ENCODE measurements at places on chromosomes 11 and 22. TPM values are rescaled to one million over a fixed set of nuclear protein-coding genes. Genes with fewer than 3 reads are reported as not detected.

DNA sequence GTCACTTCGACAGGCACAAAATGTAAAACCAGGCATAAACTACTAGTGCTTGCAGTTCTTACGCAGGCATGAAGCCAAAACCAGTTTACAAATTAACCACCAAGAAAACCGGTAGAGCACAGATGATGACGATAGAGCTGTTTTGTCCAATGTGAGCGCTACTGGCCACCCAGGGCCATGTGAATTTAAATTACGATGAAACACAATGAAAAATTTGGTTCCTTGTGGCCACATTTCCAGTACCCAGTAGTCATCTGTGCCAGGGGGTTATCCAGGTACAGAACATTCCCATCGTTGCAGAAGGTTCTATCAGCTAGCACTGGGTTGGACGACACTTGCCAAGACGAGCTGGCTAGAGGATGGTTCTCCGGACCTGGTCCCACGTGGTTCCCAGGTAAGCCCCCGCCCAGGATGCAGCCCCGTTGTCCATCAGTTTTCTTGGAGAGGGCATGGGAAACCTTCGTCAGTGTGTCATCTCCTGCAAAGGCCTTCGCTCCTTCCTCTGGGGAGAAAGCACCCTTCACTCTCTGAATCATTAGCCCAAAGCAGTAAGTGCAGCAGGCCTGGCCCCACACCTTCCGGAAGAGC is 1.1 kb upstream of the CD81 start:
- DNase-seq = no peak

DNA sequence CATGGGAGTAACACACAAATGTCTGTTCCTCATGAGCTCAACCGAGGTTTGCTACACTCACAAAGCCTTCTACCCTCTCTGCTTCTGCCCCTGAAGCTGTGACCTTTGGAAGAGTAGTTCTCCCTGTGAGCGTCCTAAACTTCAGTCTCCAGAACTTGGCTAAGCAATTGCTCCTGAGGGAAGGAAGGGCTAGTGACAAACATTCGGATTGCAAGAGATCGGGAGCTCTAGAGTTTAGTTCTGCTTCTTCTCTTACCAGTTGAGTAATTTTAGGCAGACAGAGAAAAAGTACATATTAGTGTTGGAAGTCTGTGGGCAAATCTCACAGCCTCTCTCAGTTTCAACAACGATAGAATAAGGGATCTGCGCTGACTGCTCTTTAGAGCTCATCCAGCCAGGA is 27.3 kb upstream of the ELF5 start:
- DNase-seq = no peak

GRCh38 chr22:49204599-49205482 is 622.8 kb downstream of the BRD1 start:
- DNase-seq = peak; percentile 2

GRCh38 chr11:8787372-8787771 is 104.8 kb downstream of the RPL27A start:
- DNase-seq = peak; percentile 82

- DNase-seq = no peak
These were observed 589.5 kb downstream of the OPCML start for GRCh38 chr11:132942611-132943356.

GRCh38 chr11:17298302-17298701 is 21.8 kb downstream of the NUCB2 start:
- DNase-seq = no peak

DNA sequence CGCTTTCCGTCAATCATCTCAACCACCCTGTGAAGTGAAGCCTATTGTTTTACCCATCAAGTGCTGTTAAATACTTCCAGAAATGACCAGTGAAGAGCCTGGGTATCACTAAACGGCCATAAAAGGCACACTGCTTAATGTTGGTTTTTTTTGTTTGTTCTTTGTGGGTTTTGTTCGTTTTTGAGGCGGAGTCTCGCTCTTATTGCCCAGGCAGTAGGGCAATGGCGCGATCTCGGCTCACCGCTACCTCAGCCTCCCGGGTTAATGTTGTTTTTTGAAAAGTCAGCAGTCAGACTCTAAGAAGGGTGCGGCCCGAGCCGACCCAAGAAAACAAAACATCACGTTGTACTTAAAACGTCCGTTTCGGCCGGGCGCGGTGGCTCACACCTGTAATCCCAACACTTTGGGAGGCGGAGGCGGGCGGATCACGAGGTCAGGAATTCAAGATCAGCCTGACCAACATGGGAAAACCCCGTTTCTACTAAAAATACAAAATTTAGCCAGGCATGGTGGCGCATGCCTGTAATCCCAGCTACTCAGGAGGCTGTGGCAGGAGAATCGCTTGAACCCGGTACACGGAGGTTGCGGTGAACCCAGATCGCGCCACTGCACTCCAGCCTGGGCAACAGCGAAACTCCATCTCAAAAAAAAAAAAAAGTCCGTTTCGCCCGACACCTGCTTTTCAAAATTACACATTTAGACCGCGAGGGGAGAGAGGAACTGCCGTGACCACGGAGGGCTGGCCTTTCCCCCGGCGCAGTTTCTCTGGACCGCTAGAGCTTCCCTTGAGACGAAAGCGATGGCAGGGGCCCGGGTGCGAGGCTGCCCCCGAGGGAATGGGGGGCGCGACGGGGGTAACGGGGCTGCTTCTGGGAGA is 714 bp downstream of the CD59 start:
- no peak for DNase-seq

DNA sequence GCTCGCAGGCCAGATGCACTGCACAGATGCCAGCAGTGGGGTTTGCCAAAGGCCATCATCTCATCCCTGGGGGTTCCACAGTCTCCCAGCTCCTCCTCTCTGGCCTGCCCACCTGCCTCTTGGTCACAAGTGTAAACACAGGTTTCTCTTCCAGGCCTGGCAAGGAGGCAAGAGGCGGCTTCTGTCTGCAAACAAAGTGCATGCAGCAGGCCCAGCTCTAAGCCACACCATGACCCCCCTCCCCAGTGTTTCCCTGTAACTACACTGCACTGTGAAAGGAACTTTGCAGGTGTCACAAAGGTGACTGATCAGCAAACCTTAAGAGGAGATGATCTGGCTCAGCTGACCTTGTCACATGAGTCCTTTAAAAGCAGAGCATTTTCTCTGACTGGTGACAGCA is 26.2 kb upstream of the SHISAL1 start:
- no peak for DNase-seq

- DNase-seq = no peak
These were observed 20.4 kb downstream of the MAFF start for GRCh38 chr22:38221908-38222796.

- no peak for DNase-seq
These were observed 123.6 kb downstream of the ARL14EP start for GRCh38 chr11:30446520-30446919.

GRCh38 chr11:102279641-102280170 is 37.6 kb upstream of the BIRC3 start:
- peak; percentile 28 for DNase-seq

DNA sequence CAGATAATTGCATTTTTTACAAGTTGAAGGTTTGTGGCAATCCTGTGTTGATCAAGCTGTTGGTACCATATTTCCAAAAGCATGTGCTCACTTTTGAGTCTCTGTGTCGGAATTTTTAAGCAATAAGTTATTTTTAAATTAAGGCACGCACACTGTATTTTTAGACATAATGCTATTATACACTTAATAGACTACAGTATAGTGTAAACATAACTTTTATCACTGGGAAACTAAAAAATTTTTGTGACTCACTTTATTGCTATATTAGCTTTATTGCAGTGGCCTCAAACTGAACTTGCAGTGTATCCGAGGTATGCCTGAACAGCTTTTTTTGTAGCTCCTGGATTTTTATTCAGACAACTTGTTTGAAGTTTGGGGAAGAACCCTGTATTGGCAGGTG is 31.3 kb upstream of the RRM1 start:
- DNase-seq = no peak

- no peak for DNase-seq
These were observed 17.5 kb upstream of the SLC25A1 start for GRCh38 chr22:19195796-19196731.

- no peak for DNase-seq
These were observed 370.8 kb upstream of the C11orf87 start for GRCh38 chr11:109051200-109051599.

DNA sequence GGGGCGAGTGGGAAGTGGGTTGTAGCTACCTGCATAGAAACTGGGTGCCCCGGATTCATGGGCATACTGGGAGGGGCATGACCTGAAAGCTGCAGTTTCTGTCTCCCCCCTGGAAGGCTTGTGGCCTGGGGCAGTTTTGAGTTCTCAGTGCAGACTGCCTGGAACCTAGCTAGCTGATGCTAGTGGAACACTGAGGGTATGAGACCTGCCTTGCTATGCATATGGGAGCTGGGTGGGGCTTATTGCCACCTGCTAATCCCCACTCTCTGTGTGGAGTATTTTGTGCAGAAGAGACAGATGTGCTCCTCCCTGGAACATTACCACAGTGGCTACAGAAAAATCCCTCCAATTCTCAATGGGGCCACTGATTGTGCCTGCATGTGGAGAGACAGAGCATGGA is 11.7 kb upstream of the OR56B4 start:
- no peak for DNase-seq

- DNase-seq = no peak
These were observed 122.9 kb upstream of the HSD17B12 start for GRCh38 chr11:43557553-43558110.

- DNase-seq = no peak
These were observed 1033.2 kb downstream of the TBC1D22A start for GRCh38 chr22:47795477-47796127.

GRCh38 chr11:130535520-130535919 is 87.1 kb downstream of the ADAMTS15 start:
- no peak for DNase-seq

GRCh38 chr11:45382133-45382878 is 96.2 kb upstream of the SYT13 start:
- no peak for DNase-seq

- no peak for DNase-seq
These were observed 1.4 kb downstream of the PC start for GRCh38 chr11:66956689-66957290.

GRCh38 chr11:33761471-33761870 is 12.8 kb downstream of the FBXO3 start:
- DNase-seq = no peak

GRCh38 chr22:30969532-30970355 is 679 bp downstream of the TUG1 start:
- DNase-seq = no peak

GRCh38 chr11:35308157-35308556 is 111.2 kb downstream of the SLC1A2 start:
- no peak for DNase-seq

- no peak for DNase-seq
These were observed 19.3 kb downstream of the SYN3 start for GRCh38 chr22:33038836-33039235.

DNA sequence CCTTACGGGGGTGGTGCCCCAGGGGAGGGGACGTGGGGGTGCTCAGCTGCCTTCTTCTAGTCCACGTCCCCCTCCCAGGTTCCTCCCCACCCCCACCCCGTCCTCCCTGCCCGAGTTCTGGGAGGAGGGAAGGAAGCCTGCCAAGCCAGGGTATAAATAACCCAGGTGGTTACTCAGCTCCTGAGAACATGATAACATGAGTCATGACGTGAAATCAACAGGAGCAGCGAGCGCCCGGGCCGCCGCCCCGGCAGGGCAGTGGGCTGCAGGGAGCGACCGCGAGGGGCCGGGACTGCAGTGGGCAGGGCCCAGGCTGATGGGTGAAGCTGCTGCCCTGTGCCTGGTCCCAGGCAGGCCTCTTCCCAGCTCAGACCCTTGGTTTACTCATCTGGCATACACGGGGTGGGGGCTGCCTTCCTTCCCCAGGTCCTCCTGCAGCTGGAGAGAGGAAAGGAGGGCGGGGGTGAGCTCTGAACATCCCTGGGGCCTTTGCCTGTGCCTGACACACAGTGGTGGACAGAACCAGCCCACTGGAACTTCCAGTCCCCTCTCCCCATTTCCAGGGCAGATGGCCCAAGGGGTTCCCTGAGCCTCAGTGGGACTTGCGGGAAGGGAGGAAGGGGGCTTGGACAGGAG is 8.8 kb upstream of the PDGFB start:
- peak; percentile 93 for DNase-seq

DNA sequence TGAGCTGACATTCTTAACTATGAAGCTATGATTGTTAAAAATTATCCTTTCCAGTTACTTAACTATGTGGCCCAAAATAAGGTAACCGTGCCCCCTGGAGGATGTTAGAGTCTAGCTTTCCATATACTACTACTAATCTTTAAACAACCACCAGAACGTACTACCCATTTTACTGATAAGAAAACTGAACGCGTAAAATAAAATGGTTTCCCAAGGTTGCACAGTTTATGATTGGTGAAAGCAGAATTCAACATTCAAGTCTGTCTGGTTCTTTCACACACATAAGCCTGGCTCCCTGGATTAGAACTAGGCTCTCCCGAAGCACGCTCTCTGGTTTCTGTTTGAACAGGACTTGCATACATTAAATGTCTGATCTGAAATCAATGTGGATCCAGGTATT is 437.8 kb upstream of the CCDC90B start:
- peak; percentile 24 for DNase-seq

DNA sequence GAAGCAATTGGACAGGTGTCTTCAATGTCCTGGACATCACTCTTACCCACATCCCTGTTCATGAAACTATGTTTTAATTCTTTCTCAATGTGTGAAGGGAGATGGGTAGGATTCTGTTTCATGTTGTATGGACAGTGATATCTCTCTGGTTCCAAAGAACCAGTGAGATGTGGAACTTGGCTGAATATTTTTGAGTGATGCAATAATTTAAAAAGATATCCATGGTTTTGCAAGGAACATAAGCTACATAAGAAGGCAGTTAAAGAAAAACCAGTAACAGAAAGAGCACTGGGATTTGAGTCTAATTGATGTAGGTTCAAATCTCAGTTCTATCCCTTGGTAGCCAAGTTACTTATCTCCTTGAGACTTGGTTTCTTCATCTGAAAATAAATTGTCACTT is 7.7 kb upstream of the ELF5 start:
- DNase-seq = no peak

GRCh38 chr22:29275167-29275566 is 7.1 kb downstream of the EWSR1 start:
- DNase-seq = no peak

GRCh38 chr22:25146307-25146706 is 53.4 kb upstream of the CRYBB3 start:
- DNase-seq = no peak

- DNase-seq = no peak
These were observed 112.9 kb downstream of the SPON1 start for GRCh38 chr11:14075118-14076078.

CRYAB gene
- total RNA-seq = 67.1 TPM

CFL1 gene
- total RNA-seq = 492 TPM

SHISAL1 gene
- total RNA-seq = 10.0 TPM

RAG2 gene
- total RNA-seq = not detected

ANO3 gene
- total RNA-seq = 1.6 TPM

TREH gene
- total RNA-seq = not detected

RFPL2 gene
- total RNA-seq = not detected

RFPL1 gene
- not detected for total RNA-seq

SCN3B gene
- 2.8 TPM for total RNA-seq

MUC2 gene
- 0.06 TPM for total RNA-seq

RRM1 gene
- total RNA-seq = 47.4 TPM

CEND1 gene
- not detected for total RNA-seq

RIMBP3B gene
- total RNA-seq = 0.27 TPM

KRTAP5-7 gene
- not detected for total RNA-seq

Measured in uterus (tissue), 4 donors.